Hindlimb muscle (tissue), 1 donor: ENCODE measurements at places on chromosomes 1 and 21.
A peak's percentile ranks its signal among the peaks of the same experiment; 100 is the strongest.

- no peak for DNase-seq
Measured at GRCh38 chr1:37502104-37502503, 12.5 kb downstream of the MEAF6 start.

- DNase-seq, result no peak
Measured at GRCh38 chr1:2318314-2319278, 72.8 kb downstream of the MORN1 start.

DNA sequence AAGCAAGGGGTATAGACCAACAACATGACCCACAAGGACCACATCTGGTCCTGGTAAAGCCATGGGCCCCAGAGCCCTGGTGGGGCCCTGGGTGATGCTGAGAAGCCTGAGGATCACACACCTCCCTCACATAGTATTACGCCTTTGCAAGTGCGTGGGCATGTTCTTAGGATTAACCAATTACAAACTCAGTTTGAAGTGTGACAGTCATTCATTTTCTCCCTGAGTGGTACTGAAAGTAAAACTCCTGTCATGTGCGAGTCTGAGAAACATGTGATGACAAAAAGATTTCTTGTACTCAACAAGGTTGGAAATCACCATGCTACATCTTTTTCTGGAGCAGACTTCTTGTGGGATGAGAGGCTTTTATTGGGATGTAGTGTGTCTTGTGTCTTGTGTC, 315.3 kb upstream of the DUSP10 start:
- DNase-seq, result no peak

- DNase-seq, result peak; percentile 99
Measured at GRCh38 chr1:183635606-183636333, at the start of gene ARPC5. Gene ARPC5, minus strand, starts transcription at chr1:183635783. Its CDS starts 124 bp downstream, at chr1:183635659.

DNA sequence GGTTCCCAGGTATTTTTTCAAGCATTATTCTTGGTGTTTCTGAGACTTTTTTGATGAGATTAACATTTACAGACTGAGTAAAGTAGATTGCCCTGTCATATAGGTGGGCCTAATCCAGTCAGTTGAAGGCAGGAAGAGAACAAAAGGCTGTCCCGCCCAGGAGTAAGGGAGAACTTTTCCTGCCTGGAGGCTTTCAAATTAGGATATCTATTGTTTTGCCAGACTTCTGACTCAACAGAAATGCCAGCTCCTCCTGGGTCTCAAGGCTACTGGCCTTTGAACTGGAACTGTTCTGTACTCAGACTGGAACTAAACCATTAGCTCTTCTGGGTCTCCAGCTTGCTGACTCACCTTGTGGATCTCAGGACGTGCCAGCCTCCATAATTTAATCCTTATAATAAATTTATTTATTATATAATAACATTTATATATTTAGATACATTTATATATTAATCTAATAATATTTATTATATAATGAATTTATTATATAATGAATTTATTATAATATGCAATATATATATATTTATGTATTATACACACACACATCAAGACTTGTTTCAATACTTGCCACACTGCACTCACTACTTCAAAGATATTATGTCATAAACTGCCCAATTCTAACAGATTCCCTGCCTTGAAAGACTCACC, 510.8 kb upstream of the B3GALT2 start:
- DNase-seq, result no peak

- DNase-seq, result no peak
Measured at GRCh38 chr1:14970115-14970798, 183.3 kb upstream of the TMEM51 start.

GRCh38 chr1:204454476-204454875, 40.1 kb downstream of the PIK3C2B start:
- no peak for DNase-seq

- DNase-seq, result no peak
Measured at GRCh38 chr1:92691925-92692324, 93.0 kb downstream of the EVI5 start.

- DNase-seq, result peak; percentile 28
Measured at GRCh38 chr1:3352299-3352951, 102.0 kb upstream of the ARHGEF16 start.

DNA sequence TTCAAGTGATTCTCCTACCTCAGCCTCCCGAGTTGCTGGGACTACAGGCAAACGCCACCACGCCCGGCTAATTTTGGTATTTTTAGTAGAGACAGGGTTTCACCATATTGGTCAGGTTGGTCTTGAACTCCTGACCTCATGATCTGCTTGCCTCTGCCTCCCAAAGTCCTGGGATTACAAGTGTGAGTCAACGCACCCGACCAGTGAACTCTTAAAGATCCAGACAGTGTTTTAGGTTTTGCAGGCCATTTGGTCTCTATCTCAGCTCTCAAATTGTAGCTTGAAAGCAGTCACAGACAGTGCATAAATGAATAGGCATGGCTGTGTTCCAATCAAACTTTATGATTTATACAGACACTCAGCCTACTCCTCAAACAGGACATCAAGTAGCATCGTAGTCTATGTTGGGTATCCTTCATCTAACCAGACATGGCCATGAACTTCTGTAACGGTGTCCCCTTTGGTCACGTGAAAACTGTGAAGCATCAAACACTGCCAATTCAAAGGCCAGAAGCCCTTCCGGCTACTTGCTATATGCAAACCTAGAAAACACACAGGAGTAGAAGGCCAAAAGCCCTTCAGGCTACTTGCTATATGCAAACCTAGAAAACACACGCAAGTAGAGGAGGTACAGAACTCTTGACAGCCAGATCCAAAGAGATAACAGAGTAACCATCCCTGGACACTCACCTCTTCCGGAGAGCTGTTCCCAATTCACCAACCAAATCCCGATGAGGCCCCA, 3.1 kb downstream of the FUCA1 start:
- no peak for DNase-seq

DNA sequence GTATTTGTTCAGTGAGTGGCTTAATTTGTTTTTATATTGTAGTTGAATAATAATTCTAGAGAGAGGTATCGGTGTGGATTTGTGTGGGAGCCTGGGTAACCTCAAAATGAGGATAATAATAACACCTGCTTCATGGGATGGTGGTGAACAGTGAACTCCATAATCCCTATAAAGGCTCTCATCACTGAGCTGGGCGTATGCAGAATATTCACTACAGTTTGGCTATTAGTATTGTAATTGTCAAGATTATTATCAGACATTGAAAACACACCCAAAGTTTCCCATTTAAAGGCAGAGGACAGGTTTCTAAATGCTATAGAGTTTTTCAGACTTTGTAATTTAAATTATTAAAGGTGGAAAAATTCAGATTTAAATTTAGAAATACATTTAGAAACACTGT, 7.0 kb upstream of the LAMC2 start:
- no peak for DNase-seq

DNA sequence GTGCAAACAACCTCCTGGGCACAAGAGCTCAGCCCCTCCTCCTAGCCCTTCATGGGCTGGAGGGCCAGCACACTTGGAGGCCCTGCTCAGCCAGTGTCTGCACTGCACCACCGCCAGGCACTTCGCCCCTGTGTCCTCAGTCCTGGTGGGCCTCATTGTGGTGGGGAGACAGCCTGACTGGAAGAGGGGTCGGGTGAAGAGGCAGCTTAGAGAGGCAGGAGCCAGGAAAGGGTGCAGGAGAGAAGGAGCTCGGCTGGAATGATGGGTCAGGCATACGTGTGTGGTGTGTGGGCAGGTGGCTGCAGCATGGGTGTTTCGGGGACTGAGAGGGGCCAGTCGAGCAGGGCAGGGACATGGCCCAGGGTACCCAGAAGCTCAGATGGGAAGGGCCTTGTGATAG, 4.1 kb downstream of the WNT3A start:
- DNase-seq, result no peak

- DNase-seq, result no peak
Measured at GRCh38 chr1:193426061-193426460, 239.6 kb upstream of the B3GALT2 start.

DNA sequence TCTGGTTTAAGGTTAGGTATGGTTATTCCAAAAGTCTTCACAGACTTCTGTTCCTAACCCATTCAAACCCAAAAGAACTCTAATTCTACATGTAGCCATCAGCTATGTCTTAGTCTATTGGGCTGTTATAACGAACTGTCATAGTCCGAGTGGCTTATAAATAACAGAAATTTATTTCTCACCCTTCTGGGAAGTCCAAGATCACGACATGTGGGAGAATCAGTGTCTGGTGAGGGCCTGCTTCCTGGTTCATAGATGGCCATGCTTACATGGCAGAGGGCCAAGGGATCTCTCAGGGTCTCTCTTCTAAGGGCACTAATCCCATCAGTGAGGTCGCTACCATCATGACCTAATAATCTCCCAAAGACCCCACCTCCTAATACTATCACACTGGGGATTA, 103.0 kb upstream of the PPP2R5A start:
- DNase-seq, result no peak

- no peak for DNase-seq
Measured at GRCh38 chr1:153527683-153528040, 8.1 kb downstream of the S100A6 start.

DNA sequence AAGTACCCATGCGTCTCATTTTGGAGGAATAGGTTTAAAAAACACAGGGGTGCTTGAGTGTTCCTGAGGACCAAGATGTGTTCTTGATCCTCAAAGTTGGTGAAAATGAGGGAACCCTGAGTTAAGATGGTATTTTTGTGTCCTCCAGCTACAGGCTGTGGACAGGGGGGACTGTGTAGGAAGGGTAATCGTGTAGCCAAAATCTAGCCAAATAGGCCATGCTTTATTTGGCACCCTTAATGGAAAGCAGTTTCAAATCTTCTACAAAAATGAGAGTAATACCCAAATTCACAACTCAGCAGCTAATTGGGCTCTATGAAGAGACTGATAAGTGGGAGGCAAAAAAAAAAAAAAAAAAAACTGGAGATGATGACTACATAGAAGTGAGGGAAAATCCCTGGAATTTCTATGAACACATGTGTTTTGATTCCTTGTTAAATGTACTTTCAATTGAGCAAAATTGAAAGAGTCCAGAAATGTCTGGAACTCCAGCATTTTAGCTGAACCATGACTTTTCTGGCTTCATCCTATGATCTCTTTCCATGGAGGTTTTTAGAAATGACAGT, 470 bp downstream of the HSD11B1 start:
- no peak for DNase-seq

DNA sequence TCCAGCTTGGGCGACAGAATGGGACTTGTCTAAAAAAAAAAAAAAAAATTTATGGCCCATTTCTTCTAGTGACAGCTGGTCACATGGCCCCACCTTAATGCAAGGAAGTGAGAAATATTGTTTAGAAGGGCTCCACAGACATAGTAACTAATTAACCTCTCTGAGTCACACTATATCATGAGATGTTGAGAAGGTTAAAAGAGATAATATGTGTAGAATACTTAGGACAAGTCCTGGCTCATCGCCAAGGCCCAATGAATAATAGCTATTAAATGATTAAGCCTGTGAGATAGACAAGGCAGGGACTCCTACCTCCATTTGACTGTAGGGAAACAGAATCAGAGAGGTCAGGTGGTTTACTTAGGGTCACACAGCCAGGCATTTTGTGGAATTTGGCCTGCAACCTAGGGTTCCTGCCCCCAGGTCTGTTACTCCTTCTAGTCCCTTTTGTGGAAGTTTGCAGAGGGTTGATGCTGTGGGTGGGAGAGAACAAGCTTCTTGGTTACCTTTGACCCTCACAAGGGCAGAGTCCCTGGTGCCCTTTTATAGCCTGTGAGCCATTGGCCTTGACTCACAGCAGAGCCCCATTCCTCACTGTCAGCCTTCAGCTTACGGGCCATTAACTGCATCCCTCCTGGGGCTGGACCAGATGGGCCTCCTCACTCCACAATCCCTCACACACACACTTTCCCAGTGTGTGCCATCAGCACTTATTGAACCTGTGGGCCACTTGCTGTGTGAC, 48.5 kb downstream of the OPRD1 start:
- no peak for DNase-seq

GRCh38 chr1:214898161-214898560, 184.4 kb upstream of the KCNK2 start:
- no peak for DNase-seq

DNA sequence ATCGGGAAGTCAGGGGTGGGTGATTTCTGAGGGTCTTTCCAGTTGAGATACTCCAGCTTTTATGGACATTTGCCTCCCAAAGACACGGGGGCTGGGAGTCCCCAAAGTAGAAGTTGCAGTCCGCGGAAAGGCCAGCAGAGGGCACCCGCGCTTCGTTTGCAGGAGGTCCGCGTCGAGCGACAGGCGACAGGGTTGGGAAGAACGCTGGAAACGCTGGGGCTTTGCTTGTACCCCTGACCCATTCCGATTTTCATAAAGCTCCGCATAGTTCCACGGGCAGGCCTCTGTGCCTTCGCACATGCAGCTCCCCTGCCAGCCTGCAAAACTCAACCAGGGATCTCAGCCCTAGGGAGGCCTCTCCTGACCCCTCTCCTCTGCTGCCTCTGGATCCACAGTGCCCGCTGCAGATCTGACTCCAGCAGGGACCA, 44.2 kb upstream of the LAPTM5 start:
- DNase-seq, result peak; percentile 74

DNA sequence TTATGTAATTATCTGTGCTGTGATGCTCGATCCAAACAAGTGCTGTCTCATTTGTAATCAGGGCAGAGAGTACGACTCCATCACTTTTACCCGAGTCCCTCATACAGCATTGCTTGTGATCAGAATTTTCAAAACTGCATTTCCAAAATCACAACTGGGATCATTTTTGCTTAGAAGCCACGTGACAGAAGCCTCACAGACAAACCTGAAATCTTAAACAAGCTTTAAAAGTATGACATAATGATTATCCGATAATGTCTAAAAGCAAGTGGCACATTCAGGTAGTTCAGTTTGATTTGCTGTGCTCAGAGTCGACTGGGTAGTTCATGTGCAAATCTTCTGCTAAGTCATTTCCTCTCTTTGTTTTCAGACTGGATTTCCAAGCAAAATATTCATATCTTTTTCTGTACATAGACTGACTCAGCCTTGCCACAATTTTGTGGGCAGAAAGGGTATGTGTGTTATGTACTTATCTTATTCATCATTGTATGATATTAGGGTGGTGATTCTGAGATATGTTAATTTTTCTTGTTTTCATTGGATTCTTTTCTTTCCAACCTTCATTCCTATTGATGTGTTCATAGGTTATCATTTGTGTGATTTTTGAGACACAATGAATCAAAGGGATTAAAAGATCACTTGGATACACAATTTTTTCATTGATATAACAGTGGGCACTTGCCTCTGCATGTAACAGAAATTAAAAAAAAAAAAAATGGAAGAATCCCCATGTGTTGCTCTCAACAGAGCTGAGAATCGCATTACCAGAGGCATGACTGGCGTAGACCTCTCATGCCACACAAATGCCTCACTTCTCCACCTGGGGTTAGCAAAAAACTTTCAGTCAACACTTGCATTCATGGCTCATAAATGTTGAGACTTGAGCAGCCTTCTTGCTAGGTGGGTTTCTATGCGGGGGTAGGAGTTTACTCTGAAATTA, 355.7 kb downstream of the LTN1 start:
- no peak for DNase-seq

GRCh38 chr1:205777994-205778393, 2.7 kb upstream of the RAB29 start:
- DNase-seq, result no peak

- DNase-seq, result no peak
Measured at GRCh38 chr1:208500375-208500774, 256.2 kb upstream of the PLXNA2 start.

DNA sequence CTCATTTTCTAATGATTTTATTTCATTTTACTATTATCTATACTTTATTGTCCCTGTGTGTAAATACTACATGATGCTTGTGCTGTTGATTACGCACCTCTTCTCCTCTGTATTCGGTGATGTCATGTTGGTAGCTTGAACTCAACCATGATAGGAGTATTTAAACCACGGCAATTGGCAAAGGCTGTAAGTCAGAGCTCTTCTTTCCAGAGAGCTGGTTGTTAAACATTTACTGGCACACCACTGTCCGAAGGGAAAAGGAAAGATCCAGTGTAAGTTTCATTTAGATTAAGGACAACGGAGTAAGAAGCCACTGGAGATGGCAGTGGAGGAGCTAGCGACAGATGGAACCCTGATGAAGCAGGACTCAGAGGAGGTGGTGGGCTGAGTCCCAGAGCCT, 93.4 kb upstream of the KCNE2 start:
- DNase-seq, result no peak
